ENCODE measurements at places on chromosomes 13 and 19.

DNA sequence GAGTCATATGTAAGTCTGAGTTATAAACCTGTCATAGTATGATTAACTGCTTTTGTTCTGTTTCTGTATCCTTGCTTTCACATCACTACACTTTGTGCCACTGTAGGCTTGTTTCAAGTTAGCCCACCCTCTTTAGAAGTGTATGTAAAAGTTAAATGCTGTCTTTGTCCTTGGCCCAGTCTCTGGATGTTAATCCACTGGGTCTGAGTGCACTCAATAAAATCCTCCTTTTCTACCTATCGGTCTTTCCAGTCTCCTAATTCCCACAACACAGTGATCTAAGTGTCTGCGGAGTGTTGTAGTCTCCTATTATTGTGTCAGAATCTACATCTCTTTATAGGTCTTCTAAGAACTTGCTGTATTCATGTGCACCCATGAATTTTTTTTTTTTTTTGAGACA, 14.1 kb downstream of the ZNF429 start:
- H3K36me3 ChIP-seq: peaks cover 27% of the 10 kb centered on the region
- H3K27me3 ChIP-seq: no peaks in the 10 kb centered on the region
- no peaks in the 10 kb centered on the region for H3K4me1 ChIP-seq
- no peak for DNase-seq
- H3K4me3 ChIP-seq: no peak overlapping the region

DNA sequence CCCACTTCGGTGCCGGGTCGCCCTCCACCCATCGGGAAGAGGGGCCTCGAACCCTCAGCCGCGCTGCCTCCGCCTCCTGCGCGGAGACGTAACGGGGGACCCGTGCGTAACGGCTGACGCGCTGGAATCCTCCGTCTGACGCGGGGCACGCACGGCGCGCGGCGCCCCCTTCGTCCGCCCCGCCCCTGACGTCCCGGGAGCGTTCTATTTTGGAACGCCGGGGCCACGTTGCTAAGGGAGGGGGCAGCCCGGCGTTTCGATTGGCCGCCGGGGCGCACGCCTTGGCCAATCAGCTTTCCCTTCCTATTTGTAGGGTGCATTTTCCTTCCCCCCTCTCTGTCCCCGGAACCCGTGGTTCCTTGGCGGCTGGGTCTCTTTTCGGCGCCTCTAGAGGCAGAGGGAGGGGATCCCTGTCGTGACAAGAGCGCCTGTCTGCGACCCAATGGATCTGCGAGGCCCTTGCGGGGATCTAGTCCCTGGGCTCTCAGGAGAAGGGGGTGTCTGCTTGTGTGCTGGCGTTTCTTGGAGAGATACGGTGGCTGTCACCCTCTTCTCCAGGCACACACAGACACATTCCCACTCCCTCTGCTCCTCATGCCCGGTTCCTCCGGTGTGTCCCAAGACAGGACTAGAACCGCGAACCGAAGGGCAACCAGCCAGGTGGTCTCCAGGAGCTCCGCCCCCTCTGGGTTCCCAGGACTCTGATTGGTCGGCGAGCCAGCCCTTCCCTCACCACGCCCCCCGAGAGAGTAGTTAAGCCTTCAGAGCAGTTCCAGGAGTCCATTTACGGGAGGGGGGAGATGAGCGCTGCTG, 1.5 kb downstream of the FOSB start:
- no peaks in the 10 kb centered on the region for H3K27me3 ChIP-seq
- H3K4me1 ChIP-seq: peaks cover 27% of the 10 kb centered on the region
- H3K27ac ChIP-seq: peak overlapping the region; percentile 98
- peak; percentile 97 for DNase-seq

DNA sequence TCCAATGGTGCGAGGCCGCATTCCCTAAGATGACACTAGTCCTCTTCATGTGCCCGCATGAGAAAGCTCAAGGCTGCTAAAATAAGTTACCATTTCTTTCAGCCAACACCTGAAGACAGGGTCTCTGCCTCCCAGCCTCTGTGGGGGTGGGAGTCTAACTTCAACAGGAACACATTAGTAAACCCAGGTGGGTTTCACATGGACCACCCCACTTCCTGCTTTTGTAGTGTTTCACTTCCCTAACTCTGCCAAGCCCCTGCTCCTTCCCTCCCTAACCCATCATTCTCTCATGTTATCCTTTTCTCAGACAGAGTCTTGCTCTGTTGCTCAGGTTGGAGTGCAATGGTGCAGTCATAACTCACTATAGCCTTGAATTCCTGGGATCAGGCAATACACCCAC, 783.6 kb downstream of the UQCRFS1 start:
- H3K27me3 ChIP-seq: no peaks in the 10 kb centered on the region
- H3K4me3 ChIP-seq: no peak overlapping the region
- no peaks in the 10 kb centered on the region for H3K4me1 ChIP-seq

- no peak within 1 kb of the TSS for H3K27ac ChIP-seq
- H3K4me3 ChIP-seq: no peak within 1 kb of the TSS
- H3K4me1 ChIP-seq: no peaks in the 10 kb centered on the region
- no peak for DNase-seq
- H3K36me3 ChIP-seq: no peaks in the 10 kb centered on the region
Measured at GRCh38 chr19:2720777-2721569, at the start of gene DIRAS1. TSS of gene DIRAS1 (minus strand) at chr19:2721372. CDS start at chr19:2717806, 3,566 bp downstream.

DNA sequence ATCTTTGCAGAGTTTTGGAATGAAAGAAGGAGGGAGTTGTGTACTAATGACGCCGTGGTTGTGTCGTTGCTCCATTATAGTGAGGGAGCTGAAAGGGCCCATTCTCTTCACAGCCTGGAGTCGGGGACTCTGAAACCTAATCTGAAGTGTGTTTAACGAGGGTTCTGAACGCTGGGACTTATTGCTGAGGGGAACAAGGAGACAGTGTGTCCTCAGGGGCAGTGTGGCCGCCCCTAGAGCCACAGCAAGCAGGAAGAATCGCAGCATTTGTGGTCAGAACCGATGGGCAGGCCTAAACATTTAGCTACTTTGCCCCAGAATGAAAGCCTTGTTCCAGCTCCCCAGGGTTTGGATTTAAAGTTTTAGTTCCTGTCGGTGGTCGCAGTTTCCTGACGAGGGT, 156.4 kb upstream of the RNF113B start:
- DNase-seq: no peak
- no peak overlapping the region for H3K27ac ChIP-seq
- no peaks in the 10 kb centered on the region for H3K27me3 ChIP-seq
- H3K4me1 ChIP-seq: no peaks in the 10 kb centered on the region
- H3K4me3 ChIP-seq: no peak overlapping the region

DNA sequence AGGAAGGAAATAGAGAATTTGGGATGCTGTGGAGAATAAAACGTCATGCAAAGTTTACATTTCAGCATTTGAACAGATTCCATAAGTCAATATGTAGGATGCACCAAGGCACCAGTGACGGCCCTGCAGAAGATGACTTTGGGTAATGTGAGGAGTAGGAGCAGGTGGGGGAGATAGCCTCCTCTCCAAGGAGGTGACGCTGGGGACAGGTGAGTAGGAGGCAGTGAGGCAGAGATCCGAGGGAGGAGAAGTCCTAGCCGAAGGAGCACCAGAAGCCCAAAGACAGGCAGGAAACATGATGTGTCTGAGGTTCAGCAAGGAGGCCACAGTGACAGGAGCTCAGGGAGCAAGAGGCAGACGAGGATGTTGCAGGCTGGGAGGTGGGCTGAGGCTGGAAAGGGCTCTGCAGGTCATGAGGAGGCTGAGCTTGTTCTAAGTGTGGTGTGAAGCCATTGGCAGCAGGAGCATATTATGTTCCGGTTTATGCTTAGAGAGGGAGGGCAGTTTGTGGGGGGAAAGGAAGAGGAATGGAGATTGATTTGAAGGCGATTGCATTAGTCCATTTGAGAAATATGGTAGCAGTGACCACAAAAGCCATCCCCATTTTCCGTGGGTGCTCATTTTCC, 55.7 kb upstream of the C1QTNF9 start:
- peak overlapping the region; percentile 98 for H3K4me3 ChIP-seq
- no peak for DNase-seq
- peak overlapping the region; percentile 87 for H3K27ac ChIP-seq
- peaks cover 20% of the 10 kb centered on the region for H3K36me3 ChIP-seq
- H3K27me3 ChIP-seq: no peaks in the 10 kb centered on the region
- H3K4me1 ChIP-seq: peaks cover 85% of the 10 kb centered on the region

- no peak for DNase-seq
- no peaks in the 10 kb centered on the region for H3K27me3 ChIP-seq
- H3K4me1 ChIP-seq: peaks cover 5% of the 10 kb centered on the region
- H3K27ac ChIP-seq: no peak overlapping the region
- no peaks in the 10 kb centered on the region for H3K36me3 ChIP-seq
- no peak overlapping the region for H3K4me3 ChIP-seq
Measured at GRCh38 chr19:10538204-10538983, 5.3 kb upstream of the ATG4D start.

DNA sequence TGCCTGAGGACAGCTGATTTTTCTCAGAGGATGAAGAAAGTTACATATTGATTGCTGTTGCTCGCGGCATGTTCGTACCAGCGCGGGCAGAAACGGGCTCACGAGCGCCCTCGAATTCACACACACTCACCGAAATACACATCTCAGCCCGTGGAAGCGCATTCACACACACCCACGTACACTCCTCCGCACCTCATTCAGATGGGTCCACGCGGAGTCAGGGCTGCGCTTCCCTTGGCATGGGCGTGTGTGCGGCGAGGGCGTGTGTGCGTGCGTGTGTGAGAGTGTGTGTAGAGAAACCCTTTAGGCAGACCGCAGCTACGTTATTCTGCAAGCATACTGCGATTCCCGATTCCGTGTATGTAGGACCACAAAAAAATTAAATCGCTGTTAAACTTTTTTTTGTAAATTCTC, 2.1 kb upstream of the PCDH17 start:
- H3K4me3 ChIP-seq: no peak overlapping the region
- DNase-seq: peak; percentile 25
- H3K4me1 ChIP-seq: peaks cover 27% of the 10 kb centered on the region
- H3K36me3 ChIP-seq: no peaks in the 10 kb centered on the region
- no peak overlapping the region for H3K27ac ChIP-seq
- peaks cover 4% of the 10 kb centered on the region for H3K27me3 ChIP-seq

DNA sequence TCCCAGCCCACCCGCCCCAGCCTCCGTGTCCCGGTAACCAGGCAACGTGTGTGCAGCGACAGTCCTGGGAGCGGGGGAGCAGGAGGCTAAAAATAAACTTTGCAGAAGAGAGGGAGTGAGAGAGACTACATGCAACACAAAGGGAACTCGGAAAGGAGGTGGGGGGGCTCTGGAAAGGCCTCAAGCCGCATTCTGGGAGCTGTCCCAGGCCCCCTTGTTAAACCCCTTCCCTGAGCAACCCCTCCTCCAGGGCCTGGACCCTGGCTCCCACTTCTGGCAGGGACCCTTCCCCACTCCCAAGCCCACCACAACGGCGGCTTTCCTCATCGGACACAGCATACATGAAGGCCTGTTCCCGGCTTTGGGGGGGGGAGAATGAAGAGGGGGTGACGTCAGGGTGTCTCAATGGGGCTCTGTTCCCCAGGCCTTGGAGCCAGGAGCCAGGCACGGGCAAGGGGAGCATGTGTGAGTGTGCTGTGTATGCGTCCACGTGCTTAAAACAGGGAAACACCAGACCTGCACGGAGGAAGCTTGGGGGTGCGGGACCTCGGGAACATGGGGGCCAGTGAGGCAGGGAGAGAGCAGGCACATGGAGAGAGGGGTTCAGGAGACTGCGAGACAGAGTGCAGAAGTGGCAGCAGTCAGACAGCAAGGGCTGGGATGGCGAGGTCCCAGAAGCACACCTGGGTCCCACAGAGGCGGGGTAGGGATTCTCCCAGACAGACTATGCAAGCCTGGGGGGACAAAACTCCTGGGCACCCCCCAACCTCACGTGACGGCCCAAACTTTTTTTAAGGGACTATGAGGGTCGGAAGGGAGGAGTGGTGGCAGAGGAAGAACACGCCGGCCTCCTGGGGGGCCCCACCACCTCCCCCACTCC, 2.3 kb downstream of the ERF start:
- H3K36me3 ChIP-seq: no peaks in the 10 kb centered on the region
- peak overlapping the region; percentile 90 for H3K4me3 ChIP-seq
- peak overlapping the region; percentile 73 for H3K27ac ChIP-seq
- peaks cover 35% of the 10 kb centered on the region for H3K4me1 ChIP-seq
- DNase-seq: no peak

DNA sequence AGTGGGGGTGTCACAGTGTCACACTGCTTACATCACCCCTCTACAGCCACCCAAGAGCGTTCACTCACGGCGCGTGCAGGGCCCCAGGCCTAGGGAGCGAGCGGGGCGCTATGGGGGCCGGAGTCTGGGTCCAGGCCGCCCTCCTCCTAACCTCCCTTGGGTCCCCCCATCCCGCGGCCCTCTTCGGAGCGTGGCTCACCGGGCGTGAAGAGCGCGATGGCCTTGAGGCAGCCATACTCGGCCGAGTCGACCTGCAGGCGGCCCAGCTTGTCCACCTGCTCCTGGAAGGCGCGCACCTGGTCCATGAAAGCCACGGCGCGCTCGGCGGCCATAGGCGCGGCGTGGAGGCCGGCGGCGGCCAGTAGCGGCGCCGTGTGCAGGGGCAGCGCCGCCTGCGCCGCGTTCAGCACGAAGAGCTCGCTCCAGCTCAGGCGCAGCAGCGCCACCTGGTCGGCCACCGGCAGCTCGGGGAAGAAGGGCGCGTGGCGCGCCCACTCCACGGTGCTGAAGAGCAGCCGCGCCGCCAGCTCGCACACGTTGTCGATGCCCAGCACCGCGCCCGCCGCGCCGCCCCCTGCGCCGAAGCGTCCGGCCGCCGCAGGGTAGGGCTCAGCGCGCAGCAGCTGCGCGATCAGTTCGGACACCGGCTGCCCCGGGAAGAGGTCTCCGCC, 9.4 kb downstream of the OCEL1 start:
- H3K36me3 ChIP-seq: no peaks in the 10 kb centered on the region
- peak; percentile 72 for DNase-seq
- peak overlapping the region; percentile 69 for H3K4me3 ChIP-seq
- no peaks in the 10 kb centered on the region for H3K27me3 ChIP-seq
- peak overlapping the region; percentile 40 for H3K27ac ChIP-seq

DNA sequence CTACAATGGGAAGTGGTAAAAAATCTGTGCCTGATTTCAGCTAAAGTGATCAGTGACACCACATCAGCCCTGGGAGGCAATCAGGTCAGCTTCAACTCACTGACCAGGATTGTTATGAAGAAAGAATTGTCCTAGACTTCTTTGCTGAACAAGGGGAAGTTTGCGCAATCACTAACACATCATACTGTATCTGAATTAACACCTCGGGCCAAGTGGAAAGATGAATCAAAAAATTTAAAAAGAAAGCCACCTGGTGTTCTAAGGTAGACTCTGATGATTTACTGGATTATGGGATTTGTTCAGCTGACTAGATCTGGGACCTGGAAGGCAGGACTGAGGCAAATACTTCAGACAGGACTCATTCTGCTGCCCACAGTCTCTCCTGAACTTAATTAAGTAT, 161.8 kb downstream of the DIAPH3 start:
- H3K27me3 ChIP-seq: no peaks in the 10 kb centered on the region
- H3K27ac ChIP-seq: no peak overlapping the region
- H3K4me1 ChIP-seq: no peaks in the 10 kb centered on the region
- DNase-seq: no peak
- H3K36me3 ChIP-seq: no peaks in the 10 kb centered on the region

- no peaks in the 10 kb centered on the region for H3K36me3 ChIP-seq
- H3K27me3 ChIP-seq: no peaks in the 10 kb centered on the region
- H3K4me3 ChIP-seq: no peak overlapping the region
Measured at GRCh38 chr13:110557610-110558305, 3.8 kb downstream of the RAB20 start.
